ENCODE measurements at places on chromosomes 5 and 9. TPM values are rescaled to one million over a fixed set of nuclear protein-coding genes. Genes with fewer than 3 reads are reported as not detected.

SEMA5A gene
- total RNA-seq, result 116 TPM

SNCB gene
- 0.14 TPM for total RNA-seq

IGIP gene
- total RNA-seq, result 5.7 TPM

CDKN2B-AS1 gene
- total RNA-seq, result 9.2 TPM

PFN3 gene
- total RNA-seq, result not detected

C5orf34 gene
- total RNA-seq, result 12.0 TPM

CCNJL gene
- 4.9 TPM for total RNA-seq

ZNF366 gene
- total RNA-seq, result not detected

NEUROG1 gene
- total RNA-seq, result not detected

CCL19 gene
- not detected for total RNA-seq

TMC1 gene
- total RNA-seq, result 0.86 TPM

IL4 gene
- not detected for total RNA-seq

BARHL1 gene
- total RNA-seq, result not detected

SWI5 gene
- total RNA-seq, result 17.6 TPM

SLC45A2 gene
- not detected for total RNA-seq

OR4F3 gene
- not detected for total RNA-seq

GFI1B gene
- not detected for total RNA-seq

TXNDC15 gene
- 105 TPM for total RNA-seq

ZDHHC11B gene
- total RNA-seq, result 0.22 TPM

DIPK1B gene
- 0.44 TPM for total RNA-seq

PCDHB15 gene
- 0.14 TPM for total RNA-seq

C9orf72 gene
- 7.9 TPM for total RNA-seq

CD72 gene
- total RNA-seq, result 0.66 TPM

PTBP3 gene
- total RNA-seq, result 23.4 TPM

SLC6A18 gene
- total RNA-seq, result not detected

BTNL8 gene
- total RNA-seq, result not detected

FRMD3 gene
- under 0.01 TPM for total RNA-seq

SLC9A3 gene
- total RNA-seq, result 1.5 TPM

SOHLH1 gene
- total RNA-seq, result not detected

TLR4 gene
- 6.3 TPM for total RNA-seq

PCDHGA3 gene
- 5.5 TPM for total RNA-seq

MCTP1 gene
- 24.7 TPM for total RNA-seq

NELFB gene
- 74.0 TPM for total RNA-seq

NUTM2G gene
- not detected for total RNA-seq

CER1 gene
- not detected for total RNA-seq

AMBP gene
- not detected for total RNA-seq

TNFSF8 gene
- total RNA-seq, result not detected

SLC46A2 gene
- not detected for total RNA-seq

KIF4B gene
- total RNA-seq, result 0.14 TPM

ZNF618 gene
- total RNA-seq, result 11.2 TPM

IL5 gene
- not detected for total RNA-seq

CCNO gene
- total RNA-seq, result 0.14 TPM

SHISAL2B gene
- total RNA-seq, result not detected

CCDC192 gene
- not detected for total RNA-seq

ENTREP1 gene
- 0.14 TPM for total RNA-seq

SCGB3A2 gene
- total RNA-seq, result not detected

CA9 gene
- not detected for total RNA-seq

CDH6 gene
- 5.7 TPM for total RNA-seq

GPRIN1 gene
- 11.9 TPM for total RNA-seq

CNTLN gene
- 9.8 TPM for total RNA-seq

SPATA31A3 gene
- not detected for total RNA-seq
